ENCODE measurements at places on chromosomes 5 and 9.

GRCh38 chr5:161009194-161009593, 157.2 kb upstream of the ATP10B start:
- DNase-seq = no peak

- no peak for DNase-seq
Observed at GRCh38 chr9:18896531-18897179, 136.4 kb downstream of the SAXO1 start.

DNA sequence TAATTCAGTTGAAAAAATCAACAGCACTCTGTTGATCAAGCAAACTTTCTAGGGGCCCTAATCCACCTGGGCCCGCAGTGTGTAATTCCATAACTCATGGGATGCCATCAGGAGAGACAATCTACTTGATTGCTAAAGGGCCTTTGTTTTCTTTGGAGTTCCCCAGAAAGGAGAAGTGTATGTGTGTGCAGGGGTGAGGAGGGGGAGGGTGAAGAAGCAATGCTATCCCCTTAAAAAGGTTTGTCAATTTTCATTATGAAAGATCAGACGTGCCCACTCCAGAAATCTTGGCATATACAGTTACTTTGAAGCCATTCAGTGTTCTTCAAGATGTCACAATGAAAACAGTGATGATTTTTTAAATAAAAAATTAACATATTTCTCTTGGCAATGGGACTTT, 6.2 kb downstream of the PARP8 start:
- DNase-seq = no peak

DNA sequence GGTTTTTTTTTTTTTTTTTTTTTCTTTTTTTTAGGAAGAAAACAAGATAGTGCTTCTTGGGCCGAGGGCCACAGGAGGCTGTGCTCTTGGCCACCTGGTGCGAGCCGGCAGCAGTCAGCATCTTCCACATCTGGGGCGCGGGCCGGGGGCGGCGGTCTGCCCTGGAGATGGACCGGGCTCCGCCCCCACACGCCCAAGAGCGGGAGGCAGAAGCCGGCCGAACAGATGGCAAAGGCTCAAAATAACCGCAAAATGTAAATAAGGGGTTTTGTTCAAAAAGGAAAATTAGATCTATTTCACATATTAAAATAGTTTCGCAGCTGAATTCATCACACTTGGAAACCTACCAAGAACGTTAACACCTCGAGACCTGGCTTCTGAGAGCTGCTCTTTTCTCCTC, 51.5 kb upstream of the UBAC1 start:
- no peak for DNase-seq

DNA sequence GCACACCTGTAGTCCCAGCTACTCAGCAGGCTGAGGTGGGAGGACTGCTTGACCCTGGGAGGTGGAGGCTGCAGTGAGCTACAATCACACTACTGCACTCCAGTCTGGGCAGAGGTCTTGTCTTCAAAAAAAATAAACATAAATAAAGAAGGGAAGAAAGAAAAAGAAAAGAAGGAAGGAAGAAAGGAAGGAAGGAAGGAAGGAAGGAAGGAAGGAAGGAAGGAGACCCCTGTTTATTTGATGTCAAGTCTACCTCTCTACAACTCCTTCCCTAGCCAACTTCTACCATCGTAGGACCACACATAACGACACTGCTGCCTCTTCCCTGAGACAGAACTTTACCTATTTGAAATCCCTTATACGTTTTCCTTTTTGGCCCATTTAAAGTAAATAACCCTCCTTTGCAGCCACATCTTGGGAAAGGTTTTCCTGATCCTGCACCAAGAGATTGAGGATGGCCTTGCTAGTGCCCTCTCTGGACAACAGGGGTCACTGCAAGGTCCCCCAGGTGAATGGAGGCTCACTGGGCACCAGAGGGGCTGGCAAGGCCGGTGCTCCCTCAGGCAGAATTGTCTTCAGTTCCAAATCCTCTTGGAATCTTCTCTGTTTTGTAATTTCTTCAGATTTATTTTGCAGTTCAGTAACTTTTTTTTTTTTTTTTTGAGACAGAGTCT, 10.5 kb downstream of the RPS14 start:
- DNase-seq = no peak

GRCh38 chr5:153831973-153832372, 206.7 kb downstream of the FAM114A2 start:
- no peak for DNase-seq

GRCh38 chr9:137953683-137954438, 76.3 kb downstream of the CACNA1B start:
- DNase-seq = no peak

- DNase-seq = no peak
Observed at GRCh38 chr9:223152-223551, 8.5 kb downstream of the DOCK8 start.

- no peak for DNase-seq
Observed at GRCh38 chr5:160317434-160317833, 5.1 kb upstream of the CCNJL start.

GRCh38 chr5:72160329-72160728, 53.1 kb downstream of the MAP1B start:
- DNase-seq = no peak

GRCh38 chr9:70951749-70952727, 169.4 kb downstream of the TRPM3 start:
- DNase-seq = no peak

DNA sequence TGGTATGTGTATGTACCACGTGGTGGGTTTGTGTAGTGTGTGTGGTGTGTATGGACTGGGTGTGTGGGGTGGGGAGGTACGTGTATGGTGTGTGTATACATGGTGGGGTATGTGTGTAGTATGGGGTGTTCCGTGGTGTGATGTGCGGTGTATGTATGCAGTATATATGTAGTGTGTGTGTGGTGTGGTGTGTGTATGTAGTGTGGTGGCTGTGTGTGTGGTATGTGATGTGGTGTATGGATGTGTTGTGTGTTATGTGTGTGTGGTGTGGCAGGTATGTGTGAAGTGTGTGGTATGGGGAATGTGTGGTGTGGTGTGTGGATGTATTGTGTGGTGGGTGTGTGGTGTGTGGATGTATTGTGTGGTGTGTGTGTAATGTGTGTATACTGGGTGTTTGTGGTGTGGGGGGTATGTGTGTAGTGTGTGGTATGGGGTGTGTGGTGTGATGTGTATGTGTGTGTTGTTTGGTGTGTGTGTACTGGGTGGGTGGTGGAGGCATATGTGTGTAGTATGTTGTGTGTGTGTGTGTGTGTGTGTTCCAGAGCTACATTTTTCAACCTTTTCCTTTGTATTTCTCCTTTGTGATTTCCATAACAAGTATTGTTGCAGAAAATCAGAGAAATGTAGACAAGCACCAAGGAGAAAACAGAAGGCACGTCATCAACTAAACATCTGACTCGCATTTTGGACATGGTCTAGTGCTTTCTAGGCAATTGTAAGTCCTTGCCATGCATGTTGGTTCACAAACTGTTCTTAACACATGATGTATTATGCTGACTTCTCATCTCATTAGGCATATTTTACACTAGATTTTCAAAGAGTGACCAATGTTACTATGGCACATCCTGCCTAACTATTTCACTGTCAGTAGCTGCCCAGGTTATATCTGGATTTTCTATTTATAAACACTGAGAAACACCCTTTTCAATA, 13.2 kb downstream of the SEMA4D start:
- no peak for DNase-seq

- DNase-seq = no peak
Observed at GRCh38 chr9:114425126-114425525, 37.3 kb upstream of the AKNA start.

DNA sequence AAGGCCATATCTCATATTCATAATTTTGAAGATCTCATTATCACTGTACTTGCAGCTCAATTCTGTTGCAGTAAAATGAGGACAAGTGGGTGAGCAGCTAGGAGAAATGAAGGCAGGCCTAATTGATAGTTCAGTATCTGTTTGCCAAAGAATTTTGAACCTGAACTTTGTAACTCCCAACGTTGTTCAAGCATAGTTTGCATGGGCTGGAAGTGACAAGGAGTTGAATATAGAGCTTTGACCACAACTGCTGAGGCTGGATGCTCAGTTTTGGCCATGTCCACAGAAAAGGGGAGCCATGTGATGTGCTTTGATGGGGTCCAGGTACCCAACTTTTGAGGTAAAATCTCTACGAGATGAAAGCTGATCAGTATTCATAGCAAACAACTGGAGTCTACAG, 177.5 kb downstream of the NXNL2 start:
- DNase-seq = no peak

- DNase-seq = no peak
Observed at GRCh38 chr9:34463098-34463900, 4.7 kb downstream of the DNAI1 start.

DNA sequence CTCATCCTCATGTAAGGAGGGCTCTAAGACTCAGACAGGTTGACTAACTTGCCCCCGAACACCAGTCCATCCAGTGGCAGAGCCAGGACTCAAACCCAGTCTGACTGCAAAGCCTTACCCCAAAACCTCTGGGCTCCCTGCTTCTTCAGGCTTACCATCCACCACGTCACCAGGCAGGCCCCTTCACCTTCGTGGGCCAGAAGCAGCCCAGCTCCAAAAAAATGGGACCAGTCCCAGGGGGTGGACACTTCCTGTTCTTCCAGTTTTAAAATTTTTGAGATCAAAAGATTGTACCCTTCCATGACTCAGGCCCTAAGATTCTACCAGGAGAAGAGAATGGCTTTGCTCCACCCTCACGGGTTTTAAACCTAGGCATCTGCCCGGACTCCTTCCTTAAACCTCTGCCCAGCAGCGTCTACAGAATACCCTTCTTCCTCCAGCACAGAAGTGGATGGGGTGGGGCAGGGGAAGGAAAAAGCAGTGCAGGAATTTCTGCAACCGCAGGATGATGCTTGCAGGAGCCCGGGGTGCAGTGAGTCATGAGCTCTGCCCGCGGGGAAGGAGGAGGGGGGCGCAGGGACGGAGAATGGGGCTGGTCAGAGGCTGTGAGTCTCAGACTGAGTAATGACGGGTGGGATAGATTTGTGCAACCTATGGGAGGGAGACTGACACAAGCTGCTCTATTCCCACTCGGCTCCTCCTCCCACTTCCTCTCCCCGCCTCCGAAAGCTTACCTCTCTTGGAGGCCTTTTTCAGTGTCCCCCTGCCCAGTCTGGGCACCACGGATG, 50.4 kb upstream of the STXBP1 start:
- DNase-seq = no peak

DNA sequence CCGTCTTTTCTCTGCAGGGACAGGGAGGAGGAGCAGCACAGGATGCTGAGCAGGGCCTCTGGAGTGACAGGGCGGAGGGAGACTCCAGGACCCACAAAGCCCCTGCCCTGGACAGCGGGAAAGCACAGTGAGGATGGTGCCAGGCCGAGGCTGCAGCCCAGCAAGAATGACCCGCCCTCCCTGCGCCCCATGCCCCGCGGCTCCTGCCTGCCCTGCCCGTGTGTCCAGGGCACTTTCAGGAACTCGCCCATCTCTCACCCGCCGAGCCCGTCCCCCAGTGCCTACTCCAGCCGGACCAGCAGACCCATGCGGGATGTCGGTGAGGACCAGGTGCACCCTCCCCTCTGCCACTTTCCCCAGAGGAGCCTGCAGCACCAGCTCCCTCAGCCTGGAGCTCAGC, 9.1 kb upstream of the EXOC3 start:
- no peak for DNase-seq

GRCh38 chr5:74490814-74491213, 149.7 kb downstream of the ENC1 start:
- no peak for DNase-seq

DNA sequence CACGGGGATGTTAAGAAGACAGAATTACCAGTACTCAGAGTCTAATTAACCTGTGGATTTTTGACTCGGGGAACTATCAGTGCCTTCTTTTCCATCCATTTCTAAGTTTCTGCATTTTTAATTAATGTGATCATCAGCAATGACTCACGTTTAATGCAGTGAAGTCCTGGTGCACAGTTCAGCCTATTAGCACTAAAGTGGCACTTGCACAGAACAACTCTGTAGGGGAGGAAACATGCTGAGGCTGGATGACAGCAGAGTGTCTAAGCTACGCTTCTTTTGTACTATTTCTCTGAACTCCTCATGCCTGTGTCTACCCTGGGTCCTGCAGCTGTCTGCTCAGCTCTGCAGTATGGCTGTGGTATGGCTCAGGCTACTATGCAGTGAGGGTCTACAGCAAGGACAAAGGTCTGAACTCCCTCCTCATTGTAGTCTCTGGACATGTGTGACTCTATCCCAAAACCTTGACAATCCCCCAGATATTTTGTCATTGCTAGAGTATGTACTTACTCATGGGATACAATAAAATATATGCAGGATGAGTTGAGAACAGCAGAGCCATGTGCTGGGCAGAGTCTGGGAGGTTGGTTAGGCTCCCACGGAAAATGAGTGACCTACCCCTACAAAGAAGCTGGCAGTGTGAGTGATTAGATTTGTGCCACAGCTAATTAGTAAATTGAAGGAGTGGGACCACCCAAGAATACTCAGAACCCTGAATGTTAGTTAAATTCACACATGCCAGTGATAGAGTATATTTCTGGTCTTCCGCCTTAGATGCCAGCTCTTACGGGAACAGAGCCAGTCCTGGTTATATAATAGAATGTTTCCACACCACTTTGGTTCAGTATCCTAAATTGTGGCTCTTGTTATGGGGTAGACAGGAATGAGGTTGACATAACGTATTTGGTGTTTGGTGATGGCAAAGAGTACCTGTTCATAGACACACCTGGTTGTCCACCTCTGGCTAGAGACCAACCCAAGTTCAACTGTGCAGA, 148.0 kb downstream of the GHR start:
- DNase-seq = no peak

DNA sequence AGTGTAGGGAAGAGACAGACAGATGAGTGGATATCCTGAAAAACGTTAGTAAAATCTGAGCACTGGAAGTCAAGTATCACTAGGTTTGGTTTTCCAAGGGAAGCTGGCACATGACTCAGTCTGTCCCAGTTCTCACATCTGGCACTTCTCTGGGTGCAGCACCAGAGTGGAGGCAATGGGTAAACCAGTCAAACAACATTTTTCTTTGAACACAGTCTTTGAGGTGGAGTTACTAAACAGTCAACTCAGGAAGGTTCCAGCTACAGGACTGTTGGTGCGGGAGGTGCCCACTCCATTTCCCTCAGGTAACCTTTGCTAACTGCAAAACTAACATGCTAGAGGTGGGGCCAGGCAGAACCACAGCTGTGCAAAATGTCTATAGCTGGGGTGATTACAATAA, 301.4 kb upstream of the RFX3 start:
- no peak for DNase-seq

DNA sequence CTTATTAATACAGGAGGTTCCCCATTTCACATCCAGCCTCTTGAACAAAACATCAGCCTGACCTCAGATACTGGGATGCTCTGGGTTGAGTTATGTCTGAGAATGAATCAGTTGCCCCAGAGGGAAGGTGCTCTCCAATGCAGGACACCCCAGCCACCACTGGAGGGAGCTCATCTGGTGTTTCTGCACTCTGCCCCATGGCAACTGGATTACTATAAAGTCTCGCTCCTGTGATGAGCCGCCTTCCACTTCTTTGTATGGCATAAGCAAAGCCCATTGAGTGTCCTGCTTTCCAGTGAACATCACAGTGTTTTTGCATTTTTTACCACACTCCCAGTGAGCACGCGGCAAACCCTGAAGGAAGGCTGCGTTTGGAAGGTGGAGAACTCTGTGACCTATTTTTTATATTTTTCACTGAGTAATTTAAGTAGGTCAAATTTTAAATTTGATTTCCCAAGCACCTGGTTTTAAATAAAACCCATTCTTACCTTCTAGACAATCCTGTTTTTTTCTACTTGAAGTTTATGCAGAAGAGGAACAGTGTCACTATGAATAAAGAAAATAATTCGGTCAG, 176.9 kb upstream of the WWC1 start:
- no peak for DNase-seq

GRCh38 chr5:169732841-169733240, 95.8 kb downstream of the DOCK2 start:
- DNase-seq = no peak

GRCh38 chr9:135887585-135888050, 19.7 kb downstream of the CAMSAP1 start:
- DNase-seq = no peak
